Thymus (tissue), 14 donors: ENCODE measurements at places on chromosomes 4 and X.

GRCh38 chrX:11787564-11787963, 29.5 kb downstream of the MSL3 start:
- peak; percentile 42 for DNase-seq

DNA sequence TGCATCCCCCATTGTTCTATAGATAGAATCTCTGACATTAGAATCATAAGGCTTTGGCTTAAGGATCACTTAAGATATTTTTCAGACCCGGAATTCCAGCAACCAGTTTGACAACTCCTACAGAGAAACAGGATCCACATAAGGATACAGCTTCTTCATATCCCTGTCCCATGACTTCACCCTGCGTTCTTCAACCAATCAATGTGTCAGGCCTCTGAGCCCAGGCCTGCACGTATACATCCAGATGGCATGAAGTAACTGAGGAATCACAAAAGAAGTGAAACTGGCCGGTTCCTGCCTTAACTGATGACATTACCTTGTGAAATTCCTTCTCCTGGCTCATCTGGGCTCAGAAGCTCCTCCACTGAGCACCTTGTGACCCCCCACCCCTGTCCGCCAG, 85.1 kb downstream of the MFAP3L start:
- no peak for DNase-seq

GRCh38 chrX:7091923-7092322, 55.6 kb upstream of the STS start:
- DNase-seq: no peak

DNA sequence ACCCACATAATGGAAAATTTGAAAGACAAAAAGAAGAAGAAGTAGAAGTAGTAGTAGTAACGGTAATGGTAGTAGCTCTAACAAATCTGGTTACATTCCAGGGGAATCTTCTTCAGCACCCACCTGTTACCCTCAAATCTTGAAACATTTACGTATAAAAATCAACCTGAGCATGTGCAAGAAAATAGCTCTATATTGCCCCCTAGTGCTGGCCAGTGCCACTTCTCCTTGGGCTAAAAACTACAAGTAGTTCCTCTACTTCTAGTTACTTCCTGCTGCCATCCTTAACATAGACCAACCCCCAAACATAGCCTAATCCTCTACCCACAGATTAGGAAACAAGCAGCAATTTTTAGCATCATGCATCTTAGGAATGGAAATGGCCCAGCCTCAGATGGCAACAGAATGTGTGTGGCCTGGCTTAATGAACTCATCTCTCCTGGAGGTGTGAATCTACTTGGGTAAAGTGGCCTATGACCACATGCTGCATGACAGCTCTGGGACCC, 3.1 kb downstream of the PDGFC start:
- peak; percentile 64 for DNase-seq

DNA sequence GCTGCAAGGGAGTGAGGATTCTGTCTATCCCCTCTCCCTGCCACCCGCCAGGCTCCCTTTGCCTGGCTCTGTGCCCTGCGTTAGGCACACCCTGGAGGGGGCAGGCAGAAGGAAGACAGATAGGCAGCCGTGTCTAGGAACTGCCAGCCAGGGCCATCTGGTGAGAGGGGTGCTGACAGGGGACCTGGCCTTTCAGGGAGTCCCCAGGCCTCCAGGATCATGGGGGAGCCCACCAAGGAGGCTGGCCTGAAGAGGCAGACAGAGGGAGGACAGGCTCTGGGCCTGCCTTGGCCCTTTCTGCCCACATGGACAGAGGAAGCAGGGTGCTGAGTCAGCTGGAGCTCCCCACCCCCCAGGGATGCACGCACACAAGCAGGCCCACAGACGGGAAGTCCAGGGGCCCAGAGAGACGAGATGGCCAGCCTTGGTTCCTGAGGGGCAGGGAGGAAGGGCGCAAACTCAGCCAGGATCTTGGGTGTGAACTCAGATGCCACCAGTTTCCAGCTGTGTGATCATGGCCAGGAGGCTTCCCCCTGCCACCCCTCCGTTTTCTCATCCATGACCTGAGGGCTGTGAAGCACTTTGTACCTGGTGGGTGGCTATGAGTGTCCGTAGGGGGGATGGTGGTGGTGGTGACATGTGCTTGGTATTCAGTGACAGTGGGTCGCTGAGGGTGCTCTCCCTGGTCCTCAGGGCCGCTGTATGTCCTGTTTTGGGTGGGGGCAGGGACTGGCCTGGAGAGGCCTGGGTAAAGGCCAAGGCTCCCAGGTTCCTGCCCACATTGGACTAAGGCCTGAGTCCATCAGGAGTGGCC, 1.8 kb downstream of the SH3BP2 start:
- no peak for DNase-seq

- DNase-seq: no peak
Measured at GRCh38 chrX:68072041-68072440, 361.3 kb downstream of the OPHN1 start.

GRCh38 chrX:44225667-44226066, 117.8 kb downstream of the EFHC2 start:
- no peak for DNase-seq

DNA sequence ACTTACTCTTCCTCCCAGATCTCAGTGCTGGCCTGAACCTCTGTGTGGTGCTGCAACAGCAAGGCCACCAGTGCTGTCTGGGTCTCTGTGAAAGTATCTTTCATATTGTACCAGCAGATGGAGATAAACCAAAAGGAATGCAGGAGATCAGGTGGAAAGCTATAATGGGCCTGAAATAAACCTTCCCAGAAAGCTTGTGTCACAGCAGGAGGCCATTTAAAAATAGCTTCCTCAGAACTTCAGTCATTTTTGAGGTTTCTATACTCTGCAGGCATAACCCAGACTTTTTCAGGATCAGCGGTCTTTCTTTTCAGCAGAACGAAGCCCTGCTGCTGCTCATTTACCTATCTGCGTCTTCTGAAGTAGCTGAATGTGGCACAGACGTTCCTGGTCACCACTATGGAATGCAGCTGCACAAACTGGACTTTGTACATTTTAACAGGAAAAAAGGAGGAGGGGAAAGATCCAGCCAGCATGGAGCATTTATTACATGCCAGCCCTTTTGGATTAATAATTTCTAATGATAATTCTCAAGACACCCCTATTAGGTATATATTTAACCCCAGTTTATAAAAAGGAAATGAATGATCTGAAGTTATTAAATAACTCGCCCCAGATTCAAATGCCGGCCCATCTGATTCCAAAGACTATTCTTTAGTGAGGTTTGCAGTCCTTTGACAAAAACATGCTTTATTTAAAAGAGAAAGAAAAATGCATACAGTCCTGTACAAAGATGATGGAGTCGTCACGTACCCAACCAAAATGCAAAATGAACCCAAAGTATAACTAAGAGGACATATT, 119.7 kb downstream of the NFKB1 start:
- peak; percentile 61 for DNase-seq

- DNase-seq: no peak
Measured at GRCh38 chr4:158125310-158125709, 47.5 kb downstream of the GASK1B start.

GRCh38 chr4:73673286-73673685, 53.0 kb upstream of the RASSF6 start:
- no peak for DNase-seq

DNA sequence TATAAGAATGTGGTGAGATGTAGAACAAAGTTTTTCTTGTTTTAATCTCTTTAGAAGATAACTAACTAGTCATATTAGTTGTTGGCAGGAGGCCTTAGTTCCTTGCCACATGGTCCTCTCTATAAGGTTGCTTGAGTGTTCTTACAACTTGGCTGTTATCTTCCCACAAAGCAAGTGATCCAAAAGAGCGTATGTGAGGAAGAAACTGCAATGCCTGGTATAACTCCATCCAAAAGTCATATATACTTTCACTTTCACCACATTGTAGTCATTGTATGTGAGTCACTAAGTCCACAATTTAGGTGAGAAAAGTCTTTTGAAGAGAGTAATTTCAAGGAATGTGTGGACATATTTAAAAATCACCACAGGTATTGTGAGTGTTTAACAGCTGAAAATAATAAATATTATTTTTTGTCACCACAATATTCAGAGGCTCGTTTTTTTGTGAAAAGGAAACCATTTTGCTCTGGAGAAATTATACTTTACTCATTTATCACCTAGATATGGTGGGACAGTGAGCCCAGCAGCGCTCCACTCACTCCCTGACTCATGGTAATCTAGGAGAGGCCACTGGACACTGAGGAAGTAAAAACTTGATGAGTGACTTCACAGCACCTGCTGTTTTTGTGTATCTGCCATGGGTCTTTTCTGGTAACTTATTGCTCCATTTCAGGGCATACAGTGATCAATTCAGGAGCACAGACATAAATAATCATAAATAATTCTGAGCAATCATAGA, 369.4 kb upstream of the NDST3 start:
- DNase-seq: no peak

GRCh38 chr4:168979338-168979737, 30.7 kb downstream of the CBR4 start:
- no peak for DNase-seq

DNA sequence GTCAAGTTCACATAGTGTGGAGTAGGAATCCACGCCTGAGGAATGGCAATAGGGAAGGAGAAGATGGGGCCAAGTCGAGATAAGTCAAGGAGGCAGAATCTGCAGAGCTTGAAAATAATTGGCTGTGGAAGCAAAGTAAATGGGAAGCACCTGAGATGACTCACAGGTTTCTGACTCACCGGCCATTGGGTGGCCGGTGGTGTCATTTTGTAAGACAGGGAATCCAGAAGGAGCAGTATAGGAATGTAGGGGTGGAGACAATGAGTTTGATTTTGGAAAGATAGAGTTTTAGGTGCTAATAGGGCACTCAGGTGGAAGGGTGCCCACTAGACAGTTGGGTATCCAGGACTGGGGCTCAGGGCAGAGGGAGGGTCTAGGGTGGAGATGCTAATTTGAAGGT, 201.0 kb upstream of the MAMLD1 start:
- DNase-seq: no peak

DNA sequence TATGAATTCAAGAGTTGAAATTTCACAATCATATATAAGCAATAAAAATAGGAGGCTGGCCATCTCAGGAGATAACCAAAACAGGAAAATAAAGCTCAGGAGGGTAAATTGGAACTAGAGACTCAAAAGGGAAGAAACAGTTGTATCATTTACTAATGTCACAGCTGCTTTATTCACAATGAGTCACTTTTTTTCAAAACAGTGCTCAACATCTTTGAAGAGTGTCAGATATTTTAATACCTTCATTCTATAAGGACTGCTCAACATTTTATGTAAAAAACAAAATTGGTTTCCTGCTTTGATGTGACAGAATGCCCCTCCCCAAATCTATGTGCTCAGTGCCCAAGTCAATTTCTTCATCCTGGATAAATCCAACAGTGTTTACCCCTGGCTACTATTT, 97.7 kb downstream of the DDX60 start:
- DNase-seq: no peak

DNA sequence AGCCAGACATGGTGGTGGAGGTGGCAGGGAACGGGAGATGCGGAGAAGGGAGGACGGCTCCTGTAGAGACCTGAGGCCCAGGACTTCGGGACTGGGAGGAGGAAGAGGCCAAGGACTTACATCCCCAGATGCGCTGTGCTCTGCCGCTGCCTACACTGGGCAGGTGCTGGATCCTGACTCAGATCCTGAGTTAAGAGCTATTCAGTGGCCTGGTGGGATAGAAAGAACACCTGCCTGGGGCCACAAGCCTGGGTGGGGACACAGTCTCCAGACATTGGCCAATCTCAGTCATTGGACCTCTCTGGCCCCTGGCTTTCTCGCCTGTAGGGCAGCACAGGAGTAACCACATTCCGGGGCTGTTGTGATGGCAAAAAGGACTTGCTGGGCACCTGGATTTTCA, 10.9 kb upstream of the MSX1 start:
- no peak for DNase-seq

GRCh38 chrX:44085209-44085608, 112.0 kb upstream of the NDP start:
- DNase-seq: no peak

GRCh38 chrX:107450823-107451509, 1.5 kb downstream of the FRMPD3 start:
- no peak for DNase-seq

DNA sequence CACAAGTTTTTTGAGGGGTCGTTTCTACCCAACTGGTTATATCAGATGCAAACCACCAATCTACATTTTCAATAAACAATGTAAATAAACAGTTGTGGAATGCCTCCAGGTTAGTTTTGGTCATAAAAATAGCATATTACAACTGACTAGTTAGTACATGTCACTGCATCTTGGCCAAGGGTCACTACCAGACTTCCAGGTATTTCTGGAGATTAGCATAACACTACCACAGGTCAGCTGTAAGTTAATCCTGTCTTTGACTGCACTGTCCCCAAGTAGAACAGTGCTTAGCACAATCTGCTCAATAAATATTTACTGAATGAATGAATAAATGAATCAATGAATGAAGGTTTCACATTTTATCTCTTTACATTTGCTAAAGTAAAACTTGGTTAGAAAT, 64.4 kb downstream of the TBC1D19 start:
- no peak for DNase-seq

DNA sequence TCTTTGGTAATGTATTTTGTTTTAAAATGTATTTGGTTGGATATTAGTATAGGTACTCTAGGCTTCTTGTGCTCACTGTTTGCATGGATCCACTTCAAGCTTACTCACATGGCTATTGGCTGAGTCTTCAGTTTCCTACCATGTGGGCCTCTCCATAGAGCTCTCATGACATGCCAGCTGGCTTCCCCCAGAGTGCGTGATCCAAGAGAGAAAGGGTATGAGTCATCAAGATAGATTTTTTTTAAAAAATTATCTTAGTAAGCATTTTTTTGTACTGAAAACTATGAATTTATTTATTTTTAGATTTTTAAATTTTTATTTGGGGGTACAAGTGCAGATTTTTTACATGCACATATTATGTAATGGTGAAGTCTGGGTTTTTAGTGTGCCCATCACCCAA, 219.1 kb upstream of the AMOT start:
- DNase-seq: no peak

- DNase-seq: no peak
Measured at GRCh38 chr4:146224326-146224966, 10.1 kb downstream of the REELD1 start.

DNA sequence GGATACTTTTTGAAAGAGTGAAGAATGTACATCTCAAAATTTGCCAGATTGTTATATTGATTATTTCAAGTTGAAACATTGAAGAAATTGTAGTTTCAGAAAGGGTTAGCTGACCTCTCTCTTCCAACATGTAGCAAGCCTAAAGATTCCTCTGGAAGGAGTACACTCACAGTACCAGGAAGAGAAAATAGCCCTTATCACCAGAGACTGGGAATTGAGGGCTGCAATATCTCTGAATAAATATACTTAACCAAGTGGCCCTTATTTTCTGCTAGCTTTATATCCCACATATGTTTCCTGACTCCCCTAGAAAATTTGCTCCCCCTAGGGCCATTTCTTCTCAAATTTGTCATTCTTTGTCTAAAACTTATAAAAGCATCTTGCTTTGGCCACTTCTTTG, 332.2 kb downstream of the GASK1B start:
- DNase-seq: no peak

GRCh38 chr4:28966982-28967381, 1753.2 kb upstream of the PCDH7 start:
- DNase-seq: no peak

- DNase-seq: no peak
Measured at GRCh38 chr4:38931125-38931524, 63.5 kb downstream of the FAM114A1 start.
